ENCODE measurements at places on chromosomes 7 and 10.

DNA sequence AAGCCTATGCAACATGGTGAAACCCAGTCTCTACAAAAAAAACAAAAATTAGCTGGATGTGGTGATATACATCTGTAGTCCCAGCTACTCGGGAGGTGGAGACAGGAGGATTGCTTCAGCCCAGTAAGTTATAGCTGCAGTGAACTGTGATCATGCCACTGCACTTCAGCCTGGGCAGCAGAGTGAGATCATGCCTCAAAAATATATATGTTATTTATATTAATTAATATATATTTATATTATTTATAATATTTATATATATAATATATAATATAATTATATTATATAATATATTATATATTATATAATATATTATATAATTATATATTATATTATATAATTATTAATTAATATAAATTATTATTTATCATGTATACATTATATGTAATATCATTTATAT, 1158.4 kb upstream of the AUTS2 start:
- DNase-seq = no peak

DNA sequence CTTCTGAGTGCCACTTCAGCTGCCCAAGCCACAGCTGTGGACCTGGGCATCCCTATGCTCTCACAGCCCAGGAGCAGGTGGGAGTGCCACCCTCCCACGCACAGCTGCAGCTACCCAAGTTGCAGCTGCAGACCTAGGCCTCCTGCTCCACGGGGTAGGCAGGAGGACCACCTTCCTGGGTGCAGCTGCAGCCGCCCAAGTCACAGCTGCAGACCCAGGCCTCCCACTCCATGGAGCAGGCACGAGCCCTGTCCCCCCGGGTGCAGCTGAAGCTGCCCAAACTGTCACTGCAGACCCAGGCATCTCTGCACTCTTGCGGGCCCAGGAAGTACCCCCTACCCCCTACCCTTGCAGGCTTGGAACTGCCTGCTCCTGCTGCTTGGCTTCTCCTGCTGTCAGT, 260.2 kb downstream of the XPNPEP1 start:
- DNase-seq = no peak

DNA sequence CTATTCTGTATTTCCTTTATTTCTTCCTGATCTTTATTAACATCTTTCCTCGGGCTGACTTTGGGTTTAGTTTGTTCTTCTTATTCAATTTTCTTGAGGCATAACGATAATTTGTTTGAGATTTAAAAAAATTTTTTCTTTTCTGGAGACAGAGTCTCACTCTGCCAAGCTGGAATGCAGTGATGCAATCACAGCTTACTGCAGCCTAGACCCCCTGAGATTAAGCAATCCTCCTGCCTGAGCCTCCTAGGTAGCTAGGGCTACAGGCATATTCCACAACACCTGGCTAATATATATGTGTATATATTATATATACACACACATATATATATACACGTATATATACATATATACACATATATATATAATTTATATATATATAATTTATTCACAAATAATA, 540.2 kb downstream of the NXPH1 start:
- no peak for DNase-seq

DNA sequence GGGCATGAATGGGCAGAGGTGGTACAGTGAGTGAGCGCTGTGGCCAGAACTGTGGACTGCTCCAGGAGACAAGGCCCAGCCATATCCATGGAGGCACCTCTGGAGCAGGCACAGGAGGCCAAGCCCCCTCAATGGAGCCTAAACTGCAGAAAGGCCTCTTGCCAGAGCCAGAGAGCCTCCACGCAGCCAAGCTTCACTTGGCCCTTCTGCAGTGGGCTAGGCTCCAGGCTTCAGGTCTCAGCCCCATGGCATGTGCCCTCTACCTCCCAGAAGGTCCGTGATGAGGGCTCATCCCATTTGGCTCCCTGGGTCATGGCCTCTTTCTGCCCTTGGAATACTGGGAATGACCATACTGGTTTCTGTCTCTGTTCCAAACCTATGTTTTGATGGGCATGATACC, 8.9 kb downstream of the PDE1C start:
- no peak for DNase-seq

DNA sequence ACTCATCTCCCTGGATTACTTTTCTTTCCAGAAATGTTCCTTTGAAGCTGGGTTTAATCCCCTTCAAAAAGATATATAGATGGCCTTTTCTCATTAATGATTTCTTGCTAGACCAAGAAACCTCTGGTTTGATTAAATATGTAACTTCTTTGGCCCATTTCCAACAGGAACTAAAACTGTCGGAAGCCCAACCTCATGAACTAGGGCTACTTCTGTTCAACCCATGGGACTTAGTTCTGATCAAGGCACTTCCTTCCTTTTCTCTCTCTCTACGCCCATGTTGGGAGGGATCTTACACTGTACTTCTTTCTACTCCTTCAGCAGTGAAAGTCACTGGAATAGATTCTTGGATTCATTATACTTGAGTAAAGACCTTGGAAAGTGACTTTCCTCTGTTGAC, 83.6 kb downstream of the TMEM106B start:
- no peak for DNase-seq

DNA sequence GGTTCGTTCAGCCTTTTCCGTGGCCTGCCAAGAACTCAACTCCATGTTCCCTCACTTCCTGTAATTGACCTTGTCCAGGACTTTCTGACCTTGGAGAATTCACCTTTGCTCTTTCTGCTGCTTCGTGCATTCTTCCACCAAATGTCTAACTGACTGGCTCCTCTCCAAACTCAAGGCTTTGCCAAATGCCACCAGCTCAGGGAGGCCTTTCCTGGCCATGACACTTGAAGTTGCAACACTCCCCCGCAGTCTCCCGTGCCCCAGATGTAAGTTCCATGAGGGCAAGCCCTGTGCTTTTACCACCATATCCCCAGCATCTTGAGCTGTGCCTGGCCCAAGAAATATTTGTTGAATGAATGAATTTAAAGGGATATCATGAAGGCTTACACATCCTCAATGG, 238.4 kb downstream of the ARHGAP21 start:
- no peak for DNase-seq

DNA sequence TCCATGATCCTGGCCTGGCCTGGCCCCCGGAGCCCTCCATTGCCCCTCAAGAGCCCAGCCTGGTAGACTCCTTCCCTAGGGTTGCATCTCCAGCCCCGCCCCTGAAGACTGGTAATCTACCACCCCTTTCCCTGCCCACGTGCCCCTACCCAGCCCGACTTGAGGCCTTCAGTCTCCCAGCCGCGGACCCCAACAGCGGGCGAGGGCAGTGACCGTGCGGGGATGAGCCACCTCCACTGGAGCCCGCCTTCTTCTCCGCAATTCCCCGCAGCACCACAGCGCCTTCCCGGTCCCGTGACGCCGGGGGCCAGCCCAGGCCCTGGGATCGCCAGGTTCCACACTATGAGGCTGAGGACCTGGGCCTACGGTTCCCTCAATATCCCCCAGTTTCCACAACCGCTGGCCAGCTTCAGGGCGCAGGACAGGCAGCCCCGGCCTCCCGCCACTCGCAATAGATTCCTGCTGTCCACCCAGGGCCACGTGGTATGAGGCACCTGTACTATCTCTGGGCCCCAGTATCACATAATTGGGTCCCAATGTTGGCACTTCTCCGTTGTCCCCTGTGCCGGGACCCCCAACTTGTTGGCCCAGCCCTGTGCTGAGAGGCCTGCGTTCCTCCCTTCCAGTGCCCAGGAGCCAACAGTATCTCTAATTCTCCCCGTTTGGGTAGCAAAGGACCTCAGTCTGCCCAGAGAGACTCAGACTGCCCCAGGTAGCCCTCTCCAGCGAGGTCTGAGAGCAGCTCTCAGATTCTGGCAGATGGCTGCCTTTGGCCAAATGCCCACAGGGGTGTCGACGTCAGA, 1.1 kb upstream of the GPRIN2 start:
- no peak for DNase-seq

- no peak for DNase-seq
Measured at GRCh38 chr7:45893996-45894664, 5.8 kb downstream of the IGFBP1 start.

- DNase-seq = no peak
Measured at GRCh38 chr10:1149793-1150637, 93.8 kb downstream of the WDR37 start.

GRCh38 chr7:20444030-20444800, 113.5 kb downstream of the ITGB8 start:
- DNase-seq = no peak

GRCh38 chr10:128630787-128631252, 504.6 kb upstream of the MKI67 start:
- DNase-seq = no peak

DNA sequence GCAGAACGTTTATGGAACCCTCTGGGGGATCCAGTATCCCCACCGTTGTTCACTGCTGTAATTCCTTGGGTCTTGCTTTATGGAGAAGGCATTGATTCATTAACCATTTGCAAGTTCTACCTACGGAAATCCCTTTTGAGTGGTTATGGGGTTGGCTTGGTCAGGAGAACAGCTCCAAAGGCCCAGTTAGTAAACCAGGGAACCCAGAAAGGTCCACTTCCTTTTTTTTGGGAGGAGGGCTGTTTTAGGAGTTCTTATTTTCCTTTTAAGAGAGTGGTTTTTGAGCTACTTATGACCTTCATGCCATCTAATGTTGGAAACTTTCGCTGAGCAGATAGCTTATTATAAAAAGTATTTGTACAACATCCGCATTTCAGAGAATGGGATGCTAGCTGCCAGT, 1.3 kb downstream of the POR start:
- no peak for DNase-seq

DNA sequence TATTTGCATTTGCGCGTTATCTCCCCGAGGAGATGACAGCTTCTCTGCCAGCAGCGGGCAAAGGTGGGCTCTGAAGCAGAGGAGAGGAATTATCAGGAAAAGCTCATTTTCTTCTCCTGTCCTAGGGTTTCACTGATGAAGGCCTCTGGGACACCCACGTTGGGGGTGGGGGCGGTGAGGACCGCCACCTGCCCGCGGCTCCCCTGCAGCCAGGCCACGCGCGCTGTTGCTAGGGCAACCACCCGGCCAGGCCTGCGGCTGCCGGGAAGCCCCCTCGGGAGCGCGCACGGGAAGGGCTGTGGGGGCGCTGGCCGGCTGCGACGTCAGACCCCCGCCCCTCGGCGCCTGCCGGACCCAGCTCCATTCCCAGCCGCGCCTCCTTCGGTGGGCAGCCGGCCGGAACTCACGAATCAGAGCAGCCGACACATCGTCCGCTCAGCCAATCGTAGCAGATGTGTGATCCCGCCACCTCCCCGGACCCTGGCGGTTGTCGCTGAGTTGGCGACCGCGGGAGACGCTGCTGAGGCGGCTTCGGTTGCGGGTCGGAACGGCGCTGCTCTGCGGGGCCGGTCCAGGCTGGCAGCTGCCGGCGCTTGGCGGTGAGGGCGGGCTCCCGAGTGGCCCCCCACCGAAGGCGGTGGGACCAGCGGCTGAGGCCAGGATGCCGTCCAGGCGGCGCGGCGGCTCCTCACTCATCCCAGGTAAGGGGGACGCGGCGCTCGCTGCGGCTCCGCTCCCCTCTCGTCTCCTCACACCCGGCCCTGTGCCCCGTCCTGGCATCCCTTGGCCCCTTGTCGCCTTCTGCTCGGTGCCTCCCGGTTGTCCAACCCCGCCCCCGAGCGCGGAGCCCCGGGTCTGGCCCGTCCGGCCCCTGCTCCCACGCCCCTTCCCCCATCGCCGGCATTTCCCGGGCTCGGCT, at the start of gene TPST1:
TPST1 (plus strand) TSS at position 513 of the 919 bp plus-strand sequence. CDS start 35,092 bp downstream, outside the sequence.
- DNase-seq = peak; percentile 77

- peak; percentile 45 for DNase-seq
Measured at GRCh38 chr7:130872756-130873448, 138.9 kb upstream of the KLF14 start.

DNA sequence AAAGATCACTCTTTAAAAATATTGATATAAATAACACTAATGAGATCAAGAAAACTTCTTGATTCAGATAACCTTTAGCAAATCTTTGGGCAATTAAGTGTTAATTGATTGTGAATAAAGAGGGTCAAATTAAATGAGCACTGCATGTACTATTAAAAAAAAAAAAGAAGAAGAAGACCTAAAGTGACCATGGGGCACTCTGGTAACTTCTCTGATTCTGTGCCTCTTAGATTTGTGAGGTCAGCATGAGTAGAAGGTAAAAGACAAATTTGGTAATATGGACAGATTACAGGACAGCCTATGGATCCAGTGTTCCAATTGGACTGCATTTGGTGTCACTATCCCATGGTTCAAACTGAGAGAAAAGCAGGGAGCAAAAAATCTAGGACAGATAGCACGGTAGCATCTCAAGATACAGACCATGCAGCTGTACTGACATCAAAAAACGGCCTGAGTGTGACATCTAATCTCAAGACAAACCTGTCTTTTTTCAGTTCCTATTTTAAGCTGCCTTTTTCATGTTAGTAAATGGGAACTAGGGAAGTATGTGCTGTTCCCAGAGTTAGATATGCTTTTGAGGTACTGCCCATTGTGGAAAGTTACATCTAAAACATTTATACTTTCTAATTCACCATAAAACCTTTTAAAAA, 128.0 kb downstream of the KCND2 start:
- DNase-seq = no peak

GRCh38 chr10:11387044-11387443, 224.4 kb downstream of the USP6NL start:
- no peak for DNase-seq

DNA sequence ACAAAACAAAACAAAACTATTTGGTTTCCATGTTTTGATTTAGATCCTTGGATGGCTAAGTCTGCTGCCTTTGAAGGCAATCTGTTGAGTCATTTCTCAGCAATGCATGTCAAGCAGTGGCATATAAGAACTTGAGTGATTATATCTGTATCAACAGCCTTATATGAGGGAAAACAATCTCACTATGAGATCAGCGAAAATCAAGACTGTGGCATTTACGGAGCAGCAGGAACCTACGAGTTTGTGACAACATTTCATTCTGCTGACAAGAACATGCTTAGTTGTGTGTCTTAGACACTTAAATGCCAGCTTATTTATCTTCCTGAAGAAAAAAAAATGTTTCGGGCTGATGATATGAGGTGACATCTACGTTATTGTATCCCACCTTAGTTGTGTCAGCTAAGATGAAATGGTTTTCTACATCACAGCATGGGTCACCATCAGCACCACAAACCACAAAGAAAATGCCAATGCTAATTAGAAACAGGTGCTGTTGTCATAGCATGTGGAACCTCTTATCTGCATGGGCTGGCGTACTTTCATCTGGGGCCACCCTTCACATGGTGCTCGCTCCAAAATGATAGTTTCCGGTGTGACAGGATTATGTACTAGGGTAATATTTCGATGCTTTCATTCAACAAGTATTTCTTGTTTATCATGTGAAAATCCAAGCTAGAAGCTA, 1085.5 kb downstream of the SORCS1 start:
- DNase-seq = no peak

- no peak for DNase-seq
Measured at GRCh38 chr7:34751725-34752643, 94.0 kb downstream of the NPSR1 start.

DNA sequence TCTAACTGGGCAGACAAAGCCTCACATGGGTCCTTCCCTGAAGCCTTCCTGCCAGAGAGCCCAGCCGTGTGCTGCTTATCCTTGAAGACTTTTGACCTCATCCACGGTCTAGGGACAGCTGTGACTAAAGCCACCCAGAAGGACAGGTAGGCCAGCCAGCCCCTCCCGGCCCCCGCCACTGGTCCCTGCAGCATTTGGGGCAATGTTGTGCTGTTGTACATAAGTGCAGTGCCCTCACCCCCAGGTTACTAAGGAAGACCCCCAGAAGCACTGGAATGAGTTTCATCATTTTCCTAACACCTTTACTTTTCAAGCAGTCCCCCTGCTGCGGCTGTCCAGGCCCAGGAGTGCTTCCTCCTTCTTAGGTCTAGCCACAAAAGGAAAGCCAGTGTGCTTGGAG, 43.0 kb downstream of the TMEM209 start:
- no peak for DNase-seq

- DNase-seq = no peak
Measured at GRCh38 chr10:62133618-62134017, 135.0 kb downstream of the RTKN2 start.

- DNase-seq = peak; percentile 17
Measured at GRCh38 chr7:50664461-50664922, 99.3 kb upstream of the DDC start.
